ENCODE measurements at places on chromosomes 12 and 14.

DNA sequence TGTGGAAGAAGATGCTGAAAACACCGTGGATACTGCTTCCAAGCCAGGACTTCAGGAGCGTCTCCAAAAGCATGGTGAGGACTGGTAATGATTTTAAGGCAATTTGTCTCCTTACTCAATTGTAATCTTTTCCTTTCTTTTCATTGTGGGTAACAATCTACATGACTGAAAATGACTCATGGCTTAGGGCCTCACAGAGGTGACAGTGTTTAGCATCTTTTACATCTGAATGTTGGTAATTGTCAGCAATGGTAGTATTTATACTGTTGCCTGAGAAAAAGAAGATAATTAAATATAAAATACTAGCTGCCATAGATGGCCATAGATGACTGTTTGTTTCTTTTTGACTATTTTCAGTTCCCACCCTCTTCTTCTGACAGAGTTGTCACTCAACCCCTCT is 31.6 kb downstream of the TULP3 start:
- no peak for DNase-seq

DNA sequence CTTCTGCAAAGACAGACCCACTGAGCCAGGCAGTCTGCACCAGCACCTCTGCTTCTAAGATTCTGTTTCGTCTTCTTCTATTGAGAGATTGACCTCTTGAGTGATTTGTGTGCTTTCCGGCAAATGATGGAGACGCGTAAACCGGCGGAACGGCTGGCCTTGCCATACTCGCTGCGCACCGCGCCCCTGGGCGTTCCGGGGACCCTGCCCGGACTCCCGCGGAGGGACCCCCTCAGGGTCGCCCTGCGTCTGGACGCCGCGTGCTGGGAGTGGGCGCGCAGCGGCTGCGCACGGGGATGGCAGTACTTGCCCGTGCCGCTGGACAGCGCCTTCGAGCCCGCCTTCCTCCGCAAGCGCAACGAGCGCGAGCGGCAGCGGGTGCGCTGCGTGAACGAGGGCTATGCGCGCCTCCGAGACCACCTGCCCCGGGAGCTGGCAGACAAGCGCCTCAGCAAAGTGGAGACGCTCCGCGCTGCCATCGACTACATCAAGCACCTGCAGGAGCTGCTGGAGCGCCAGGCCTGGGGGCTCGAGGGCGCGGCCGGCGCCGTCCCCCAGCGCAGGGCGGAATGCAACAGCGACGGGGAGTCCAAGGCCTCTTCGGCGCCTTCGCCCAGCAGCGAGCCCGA is 703 bp downstream of the ASCL4 start:
- DNase-seq: no peak

- DNase-seq: no peak
Measured at GRCh38 chr14:94346841-94347240, 23.7 kb upstream of the SERPINA6 start.

- no peak for DNase-seq
Measured at GRCh38 chr12:15599266-15600037, 189.7 kb downstream of the EPS8 start.

GRCh38 chr14:56137453-56137807 is 19.2 kb downstream of the PELI2 start:
- no peak for DNase-seq

- DNase-seq: no peak
Measured at GRCh38 chr14:71610797-71611196, 321.4 kb upstream of the RGS6 start.

- no peak for DNase-seq
Measured at GRCh38 chr12:109278912-109279311, 30.2 kb downstream of the FOXN4 start.

GRCh38 chr12:86959766-86960458 is 703.7 kb upstream of the MGAT4C start:
- DNase-seq: no peak

DNA sequence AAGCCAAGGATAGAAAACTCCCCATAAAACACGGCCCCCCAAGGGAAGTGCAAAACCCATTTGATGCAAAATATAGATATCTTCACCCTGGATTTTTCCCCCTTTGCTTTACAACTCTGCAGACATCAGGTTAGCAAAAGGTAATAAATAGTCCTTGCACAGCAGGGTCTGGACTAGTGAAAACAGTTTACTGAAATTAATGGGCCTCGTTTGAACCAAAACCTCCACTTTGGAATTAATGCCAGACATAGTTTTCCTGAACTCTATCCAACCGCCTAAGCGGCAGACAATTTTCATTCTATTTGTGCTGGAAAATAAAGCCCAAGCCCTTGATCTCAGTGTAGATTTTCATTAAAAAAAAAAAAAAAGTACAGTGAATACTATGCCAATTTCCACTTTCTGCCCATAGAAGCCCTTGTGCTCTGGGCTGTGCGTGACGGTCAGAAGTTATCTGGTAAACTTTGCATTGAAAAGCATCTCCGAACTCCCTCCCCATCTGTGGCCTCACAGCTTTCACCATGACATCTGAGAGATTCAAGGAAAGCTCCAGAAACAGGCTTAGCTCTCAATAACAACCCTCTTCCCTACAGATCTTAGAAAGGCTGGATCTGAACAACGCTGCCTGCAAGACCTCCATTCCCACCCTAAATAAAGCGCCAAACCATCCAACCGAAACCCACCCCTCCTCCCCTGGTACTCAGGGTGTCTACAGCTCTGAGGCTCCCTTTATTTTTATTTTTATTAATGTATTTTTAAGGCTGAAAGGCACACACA is 11.0 kb upstream of the IRF2BPL start:
- no peak for DNase-seq

GRCh38 chr12:64400041-64400440 is 4.2 kb upstream of the XPOT start:
- no peak for DNase-seq

DNA sequence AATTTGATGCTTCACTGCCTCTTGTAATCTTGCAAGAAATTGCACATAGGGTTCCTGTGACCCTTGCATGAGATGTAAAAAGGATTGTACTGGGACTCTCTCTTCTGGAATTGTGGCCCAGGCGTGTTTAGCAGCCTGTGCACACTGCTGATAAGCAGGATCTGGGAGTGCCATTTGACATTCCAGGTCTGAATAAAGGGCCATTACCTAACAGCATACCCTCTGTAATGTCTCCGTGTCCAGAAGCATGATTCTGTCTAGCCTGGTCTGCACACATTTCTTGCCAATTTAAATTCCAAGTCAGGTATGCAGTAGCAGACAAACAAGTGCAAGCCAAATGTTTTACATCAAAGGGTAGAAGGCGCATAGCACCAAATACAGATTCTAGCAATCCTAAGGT is 18.1 kb upstream of the MAPKAPK5 start:
- DNase-seq: no peak

DNA sequence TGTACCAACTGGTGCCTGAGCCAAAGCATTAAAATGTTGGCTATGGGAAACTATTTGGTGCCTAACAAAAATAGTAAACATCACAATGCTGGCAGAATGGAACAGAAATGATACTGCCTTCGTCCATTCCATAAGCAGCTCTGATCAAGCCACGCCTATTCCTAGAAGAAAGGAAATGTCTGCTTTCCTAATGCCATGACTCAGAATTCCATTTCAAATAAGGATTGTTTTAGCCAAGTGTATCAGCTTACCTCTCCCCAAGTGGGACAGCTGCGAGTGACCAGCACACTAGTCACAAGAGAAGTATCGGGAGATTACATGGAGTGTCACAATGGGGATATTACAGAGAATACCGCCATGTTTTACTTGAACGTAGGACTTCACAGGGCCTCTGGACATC is 38.7 kb downstream of the GLT8D2 start:
- no peak for DNase-seq

- DNase-seq: no peak
Measured at GRCh38 chr14:25239170-25239569, 189.2 kb upstream of the STXBP6 start.

DNA sequence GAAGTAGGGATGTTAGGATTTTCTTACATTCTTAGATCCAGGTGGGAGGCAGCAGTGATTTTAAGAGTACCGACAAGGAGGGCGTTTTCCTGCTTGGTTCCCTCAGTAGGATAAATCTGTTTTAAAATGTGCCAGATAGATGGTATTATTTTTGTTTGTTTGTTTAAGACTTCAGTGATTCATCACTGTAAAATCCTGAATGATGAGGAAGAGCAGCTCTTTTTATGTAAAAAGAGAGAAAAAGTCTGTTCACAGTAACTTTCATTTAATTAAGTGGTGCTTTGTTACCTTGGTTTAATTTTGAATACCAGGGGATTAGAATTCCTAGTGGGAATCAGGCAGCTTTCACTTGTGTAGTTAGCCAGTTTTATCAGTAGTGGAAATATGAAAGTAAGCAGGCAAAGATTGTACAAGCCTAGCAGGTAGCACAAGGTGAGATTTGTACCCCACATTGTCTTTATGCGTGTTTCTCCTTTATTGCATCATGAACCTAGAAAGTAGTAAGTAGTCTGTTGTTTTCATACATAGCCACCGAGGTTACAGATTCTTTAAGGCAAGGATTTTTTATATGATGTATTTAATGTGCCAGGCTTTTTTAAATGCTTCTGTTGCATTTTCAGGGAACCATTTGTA is 349.6 kb downstream of the CCDC91 start:
- no peak for DNase-seq

DNA sequence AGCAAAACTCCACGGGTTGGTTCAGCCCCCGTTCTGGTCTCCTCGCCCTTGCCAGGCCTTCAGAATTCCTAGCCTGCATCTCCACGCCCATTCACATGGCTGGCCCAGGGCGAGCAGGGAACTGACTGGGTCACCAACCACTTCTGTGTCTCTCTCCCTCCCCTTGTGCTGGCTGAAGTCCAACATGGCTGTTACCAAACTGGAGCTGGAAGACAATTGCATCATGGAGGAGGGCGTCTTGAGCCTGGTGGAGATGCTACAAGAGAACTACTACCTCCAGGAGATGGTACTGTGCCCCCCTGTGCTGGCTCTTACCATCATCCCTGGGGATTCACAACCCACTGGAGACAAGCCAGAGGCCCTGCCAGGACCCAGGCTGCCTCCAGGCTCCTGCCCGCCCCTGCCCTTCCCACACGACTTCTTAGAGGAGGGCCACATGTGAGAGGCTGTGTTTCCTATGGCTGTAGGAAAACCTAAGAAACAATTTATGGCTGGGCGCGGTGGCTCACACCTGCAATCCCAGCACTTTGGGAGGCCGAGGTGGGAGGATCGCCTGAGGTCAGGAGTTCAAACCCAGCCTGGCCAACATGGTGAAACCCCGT is 9.9 kb downstream of the LRRC74A start:
- DNase-seq: no peak

- DNase-seq: no peak
Measured at GRCh38 chr14:72451054-72451972, 442.6 kb downstream of the DPF3 start.

DNA sequence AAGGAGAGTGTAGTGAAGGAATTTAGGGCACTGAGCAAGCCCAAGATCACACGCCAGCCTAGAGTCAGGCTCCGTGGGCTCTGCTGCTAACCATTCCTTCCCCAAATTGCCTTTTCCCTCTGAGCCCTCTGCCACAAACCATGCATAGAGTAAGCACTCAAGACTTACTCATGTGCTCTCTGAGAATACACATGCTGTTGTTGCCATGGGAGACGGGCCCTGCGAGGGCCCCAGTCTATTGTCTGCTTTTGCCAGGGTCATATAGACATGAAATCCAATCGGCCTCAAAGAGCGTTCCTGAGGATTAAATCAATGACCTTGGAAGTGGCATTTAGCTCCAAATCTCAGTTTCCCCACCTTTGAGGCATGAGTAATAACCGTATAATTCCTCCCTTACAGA is 48.7 kb upstream of the WSCD2 start:
- DNase-seq: no peak

GRCh38 chr14:30874999-30875787 is 834 bp downstream of the COCH start:
- peak; percentile 3 for DNase-seq

DNA sequence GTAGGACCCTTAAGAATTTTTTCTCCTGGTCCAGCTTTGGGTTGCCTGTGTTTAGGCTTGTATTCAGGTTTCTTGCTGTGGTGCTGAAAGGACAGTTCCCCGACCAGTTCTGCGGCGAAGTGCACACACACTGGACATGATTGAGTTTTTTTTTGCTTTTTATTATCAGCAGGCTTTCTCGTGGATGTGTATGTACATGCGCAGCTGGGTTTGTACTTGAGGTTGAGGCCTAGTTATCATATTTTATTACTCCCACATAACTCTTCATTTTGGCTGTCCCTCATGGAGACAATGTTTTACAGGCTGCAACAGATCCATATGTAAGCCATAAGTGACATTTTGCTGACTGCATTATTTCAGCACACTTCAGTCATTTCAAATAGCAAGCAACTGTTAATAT is 2.5 kb downstream of the SCN8A start:
- no peak for DNase-seq

DNA sequence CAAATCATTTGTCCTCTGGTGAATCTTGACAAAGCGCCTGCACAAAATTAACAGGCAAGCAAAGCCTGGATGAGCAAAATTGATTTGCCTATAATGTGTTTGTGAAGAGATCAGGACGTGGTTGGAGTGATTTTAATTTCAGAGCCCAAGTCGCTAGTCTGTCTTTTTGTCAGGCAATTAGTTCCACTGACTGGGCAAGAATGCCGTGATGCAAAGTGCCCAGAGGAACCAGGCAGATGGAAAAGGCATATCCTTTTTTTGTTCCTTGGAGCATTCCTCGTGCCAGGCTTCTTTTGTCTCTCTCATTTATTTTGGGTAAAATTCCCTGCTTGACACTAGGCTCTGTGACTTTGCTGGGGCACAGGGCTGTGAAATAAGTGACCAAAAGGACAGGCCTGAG is 65.9 kb upstream of the CCDC198 start:
- no peak for DNase-seq

- no peak for DNase-seq
Measured at GRCh38 chr12:26791301-26791791, 41.6 kb downstream of the ITPR2 start.

GRCh38 chr12:79547044-79547734 is 143.6 kb downstream of the PAWR start:
- no peak for DNase-seq

DNA sequence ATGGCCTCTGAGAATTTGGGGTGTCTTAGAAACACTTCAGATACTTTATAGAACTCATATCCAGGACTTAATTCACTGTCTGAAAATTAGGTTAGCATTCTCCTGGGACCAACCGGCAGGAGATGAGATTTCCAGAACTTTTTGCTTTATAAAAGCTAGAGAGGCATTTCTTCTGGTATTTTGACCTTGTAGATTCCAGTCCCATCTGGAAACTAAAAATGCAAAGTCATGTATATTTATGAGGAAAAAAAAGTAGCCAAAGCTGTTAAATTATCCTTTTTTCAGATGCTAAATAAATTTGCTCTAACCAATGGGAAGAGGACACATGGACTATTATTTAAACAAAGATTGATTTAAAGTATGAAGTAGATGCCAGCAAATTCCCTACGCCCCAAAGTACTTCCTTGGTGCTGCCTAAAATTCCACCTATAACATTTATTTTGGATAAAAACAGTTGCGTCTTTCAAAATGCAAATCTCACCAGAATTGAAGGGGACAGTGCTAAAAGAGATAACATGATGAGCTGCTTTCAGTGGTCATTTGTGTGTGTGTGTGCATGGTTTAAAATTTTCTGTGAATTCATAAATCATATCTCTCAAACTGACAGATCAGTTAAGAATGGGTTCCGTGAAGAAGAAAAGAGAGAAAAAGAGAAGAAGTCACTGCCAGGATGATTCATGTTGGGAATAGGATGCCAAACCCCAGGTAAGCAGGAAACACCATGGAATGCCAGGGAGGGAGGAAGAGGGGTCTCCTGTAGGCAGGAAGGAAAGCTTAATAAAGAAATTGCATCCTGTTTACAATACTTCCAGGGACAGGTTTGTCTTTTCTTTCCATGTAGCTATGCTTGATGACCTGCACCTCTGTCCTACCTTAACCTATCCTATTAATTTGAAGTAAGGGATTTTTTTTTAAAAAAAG is 97.7 kb upstream of the RGS6 start:
- no peak for DNase-seq

All from activated naive CD4-positive, alpha-beta T cell (primary cell).